ENCODE measurements at places on chromosomes 4 and X.

DNA sequence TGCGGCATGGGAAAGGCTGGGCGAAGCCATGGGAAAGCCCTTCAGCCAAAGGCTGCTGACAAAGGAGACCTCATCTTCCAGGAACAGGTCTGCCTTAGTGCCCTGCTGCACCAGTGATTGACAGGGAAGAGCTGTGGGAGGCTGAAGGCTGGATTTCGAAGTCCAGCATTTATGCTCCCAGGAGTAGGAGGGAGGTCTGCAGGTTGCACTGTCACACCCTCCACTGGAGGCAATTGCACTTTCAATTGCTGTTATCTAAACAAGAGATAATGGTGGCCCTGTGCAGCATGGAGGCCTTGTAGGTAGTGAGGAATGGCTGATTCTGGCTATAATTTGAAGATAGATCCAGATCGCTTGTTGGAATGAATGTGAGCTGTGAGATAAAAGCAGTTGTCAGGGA lies 43.7 kb downstream of the FAM114A1 start:
- no peak for DNase-seq

GRCh38 chr4:102868781-102869568 lies at the start of gene CISD2:
Gene CISD2, plus strand, starts transcription at chr4:102868992. Its CDS starts 93 bp downstream, at chr4:102869085.
- peak; percentile 93 for DNase-seq

DNA sequence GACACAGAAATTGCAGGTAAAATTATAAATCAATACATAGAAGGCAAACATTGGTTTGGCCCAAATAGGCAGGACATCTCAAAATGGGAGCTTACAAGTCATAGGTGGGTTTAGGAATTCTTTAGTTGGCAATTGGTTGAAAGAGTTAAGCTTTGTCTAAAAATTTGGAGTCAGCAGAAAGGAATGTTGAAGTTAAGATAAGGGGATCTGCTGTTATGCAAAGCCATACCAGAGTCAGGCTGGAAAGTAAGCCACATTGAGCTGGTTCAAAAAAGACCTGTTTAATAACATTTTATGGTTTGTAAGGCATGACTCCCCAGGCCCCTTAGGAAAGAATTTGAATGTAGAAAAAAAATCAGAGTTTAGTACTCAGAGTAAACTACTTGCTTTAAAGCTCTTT lies 92.6 kb downstream of the IL13RA2 start:
- no peak for DNase-seq

- DNase-seq = peak; percentile 32
Observed at GRCh38 chr4:109754093-109754857, 24.4 kb upstream of the PLA2G12A start.

DNA sequence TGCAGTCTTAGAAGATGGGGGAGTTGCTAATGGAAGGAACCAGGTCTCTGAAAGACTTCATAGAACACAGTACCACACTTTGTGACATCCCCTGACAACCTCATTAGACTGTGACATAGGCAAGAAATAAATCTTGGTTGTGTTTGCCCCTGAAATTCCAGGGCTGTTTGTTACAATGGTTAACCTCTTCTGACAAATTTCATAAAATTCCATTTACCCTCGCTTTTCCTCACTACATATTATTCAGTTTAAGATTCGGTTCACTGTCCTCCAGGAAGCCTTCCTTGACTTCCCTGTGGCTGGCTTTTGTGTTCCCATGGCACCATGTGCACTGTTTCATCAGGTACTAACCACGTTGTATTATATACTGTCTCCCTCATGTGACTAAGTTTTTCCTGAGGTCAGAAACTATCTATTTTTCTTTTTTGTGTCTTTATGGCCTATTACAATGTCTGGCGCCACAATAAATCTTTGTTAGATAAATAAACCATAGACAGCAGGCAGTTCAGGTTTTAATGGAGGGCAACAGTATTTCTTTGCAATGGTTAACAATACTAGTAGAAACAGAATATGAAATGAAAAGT lies 54.2 kb downstream of the ATXN3L start:
- DNase-seq = no peak

DNA sequence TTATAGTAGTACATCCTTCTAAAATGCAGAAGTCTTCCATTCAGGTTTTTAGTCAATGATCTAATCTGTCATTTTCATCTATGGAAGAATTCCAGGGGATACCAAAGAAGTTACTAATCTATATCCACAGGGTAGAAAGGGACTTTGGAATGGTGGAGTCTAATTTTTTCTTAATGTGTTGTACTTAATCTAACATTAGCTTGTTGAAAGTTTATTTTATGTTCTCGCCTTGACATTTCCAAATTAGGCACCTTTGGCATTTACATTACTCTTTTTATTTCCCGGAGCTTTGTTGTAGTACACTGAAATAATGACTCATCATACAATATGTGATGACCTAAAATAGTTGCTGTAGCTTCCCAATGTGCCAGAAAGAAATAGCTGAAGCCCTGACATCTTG lies 91.5 kb downstream of the HTR2C start:
- no peak for DNase-seq

- no peak for DNase-seq
Observed at GRCh38 chr4:154642373-154643009, 30.0 kb upstream of the FGG start.

DNA sequence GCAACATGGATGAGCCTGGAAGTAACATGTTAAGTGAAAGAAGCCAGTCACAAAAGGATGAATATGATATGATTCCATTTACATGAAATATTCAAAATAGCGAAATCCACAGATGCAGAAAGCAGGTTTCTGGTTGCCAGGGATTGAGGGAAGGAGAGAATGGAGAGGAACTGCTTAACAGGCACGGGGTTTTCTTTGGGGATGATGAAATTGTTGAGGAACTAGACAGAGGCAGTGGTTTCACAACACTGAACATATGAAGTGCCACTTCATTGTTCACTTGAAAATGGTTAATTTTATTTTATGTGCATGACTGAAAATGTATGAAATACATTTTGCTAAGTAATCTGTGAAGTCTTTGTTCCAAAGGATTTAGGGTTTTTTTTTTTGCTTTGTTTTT lies 182.5 kb upstream of the TBL1X start:
- no peak for DNase-seq

- no peak for DNase-seq
Observed at GRCh38 chr4:79864500-79865200, 208.4 kb downstream of the ANTXR2 start.

- DNase-seq = no peak
Observed at GRCh38 chr4:87268411-87268810, 48.0 kb upstream of the KLHL8 start.

- DNase-seq = no peak
Observed at GRCh38 chr4:144014808-144015207, 4.4 kb downstream of the GYPB start.

- no peak for DNase-seq
Observed at GRCh38 chr4:56132835-56133234, 184.1 kb downstream of the CEP135 start.

- no peak for DNase-seq
Observed at GRCh38 chr4:1550122-1551070, 133.7 kb downstream of the FAM53A start.

DNA sequence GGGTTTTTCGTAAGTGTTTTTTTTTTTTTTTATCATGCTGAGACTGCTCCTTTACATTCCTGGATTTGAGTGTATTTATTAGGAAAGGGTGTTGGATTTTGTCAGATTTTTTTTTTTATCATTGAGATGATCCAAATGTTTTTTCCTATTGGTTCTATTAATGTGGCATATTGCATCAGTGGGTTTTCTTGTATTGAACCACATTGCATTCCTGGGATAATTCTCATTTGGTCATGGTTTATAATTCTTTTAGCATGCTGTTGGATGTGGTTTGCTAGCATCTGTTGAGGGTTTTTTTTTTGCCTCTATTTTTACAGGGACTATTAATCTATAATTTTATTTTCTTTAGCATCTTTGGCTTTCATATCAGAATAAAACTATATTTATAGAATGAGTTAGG lies 28.8 kb downstream of the COL4A5 start:
- DNase-seq = no peak

DNA sequence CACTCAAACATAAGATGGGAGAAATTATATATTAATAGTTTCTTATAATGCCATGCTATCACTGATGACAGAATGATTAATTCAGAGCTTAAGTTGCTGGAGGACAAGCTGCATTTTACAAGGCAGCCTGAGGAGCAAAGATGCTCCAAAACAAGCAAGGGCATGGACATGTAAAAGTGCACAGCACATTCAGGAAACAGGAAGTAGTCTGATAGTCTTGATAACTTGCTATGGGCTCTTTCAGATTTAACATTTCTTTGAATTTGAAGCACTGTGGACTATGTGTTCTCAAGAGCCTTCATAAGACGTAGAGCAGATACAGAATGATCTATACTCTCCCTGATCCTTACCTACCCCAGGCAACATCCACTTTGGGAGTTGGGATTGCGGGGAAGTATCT lies 50.0 kb downstream of the AMMECR1 start:
- no peak for DNase-seq

DNA sequence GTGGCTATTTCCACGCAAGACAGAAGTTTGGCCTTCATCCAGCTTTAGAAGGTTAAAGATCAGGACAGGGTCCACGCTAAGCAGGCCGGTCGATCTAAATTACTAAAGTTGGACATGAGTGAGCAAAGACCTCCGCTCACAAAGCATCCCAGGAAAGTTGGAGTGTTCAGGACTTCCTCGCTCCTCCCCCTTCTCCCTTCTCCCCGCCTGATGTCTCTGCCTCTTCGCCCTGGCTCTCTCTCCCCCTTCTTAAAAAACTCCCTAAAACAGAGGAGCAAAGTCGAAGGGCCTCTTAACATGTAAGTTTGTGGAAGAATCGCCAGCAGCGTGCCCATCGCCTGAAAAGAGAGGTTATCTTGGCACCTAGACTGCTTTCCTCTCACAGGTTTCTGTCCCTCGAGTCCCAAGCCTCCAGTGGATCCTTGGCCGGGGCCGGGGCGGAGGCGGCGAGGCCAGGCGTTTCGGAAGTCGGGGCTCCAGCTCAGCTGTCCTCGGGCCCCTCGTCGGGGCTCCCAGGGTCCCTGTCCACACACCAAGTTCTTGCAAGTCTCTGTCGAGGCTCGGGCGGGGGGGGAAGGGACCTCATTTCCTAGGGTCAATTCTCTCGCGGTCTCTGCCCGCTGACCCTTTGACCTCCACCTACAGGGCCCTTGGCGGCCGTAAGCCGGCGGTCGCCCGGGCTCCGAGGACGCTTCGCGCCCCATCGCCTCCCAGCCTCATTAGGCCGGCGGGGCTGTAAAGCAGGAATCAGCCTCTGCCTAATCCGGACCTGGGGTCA lies 7.6 kb downstream of the ZIC3 start:
- no peak for DNase-seq

GRCh38 chr4:89254847-89255246 lies 52.8 kb downstream of the GPRIN3 start:
- peak; percentile 50 for DNase-seq

GRCh38 chrX:98065151-98065550 lies 1181.4 kb downstream of the RPA4 start:
- no peak for DNase-seq

- DNase-seq = no peak
Observed at GRCh38 chr4:11768251-11768972, 339.7 kb upstream of the HS3ST1 start.

DNA sequence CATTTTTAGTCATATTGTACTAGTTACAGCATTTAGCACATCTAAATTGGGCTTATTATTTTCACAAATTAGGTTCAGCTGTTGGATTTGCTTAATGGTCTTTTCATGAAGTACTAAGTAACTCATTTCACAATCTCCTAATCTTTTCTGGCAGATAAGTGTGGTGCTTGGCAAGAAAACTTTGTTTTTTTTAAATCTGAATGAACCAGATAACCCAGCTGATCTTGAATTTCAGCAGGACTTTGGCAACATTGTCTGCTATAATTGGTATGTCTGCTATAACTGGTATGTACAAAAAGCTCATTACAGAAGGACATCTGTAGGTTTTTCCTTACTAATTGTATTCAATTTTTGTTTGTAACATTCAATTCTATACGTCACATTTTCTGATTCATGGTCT lies 22.7 kb downstream of the WDR19 start:
- no peak for DNase-seq

GRCh38 chr4:108850219-108850649 lies 87.4 kb upstream of the ETNPPL start:
- no peak for DNase-seq

GRCh38 chrX:74272230-74272629 lies 31.8 kb upstream of the ZCCHC13 start:
- DNase-seq = no peak

- DNase-seq = no peak
Observed at GRCh38 chr4:55864577-55865223, 11.3 kb downstream of the EXOC1 start.

DNA sequence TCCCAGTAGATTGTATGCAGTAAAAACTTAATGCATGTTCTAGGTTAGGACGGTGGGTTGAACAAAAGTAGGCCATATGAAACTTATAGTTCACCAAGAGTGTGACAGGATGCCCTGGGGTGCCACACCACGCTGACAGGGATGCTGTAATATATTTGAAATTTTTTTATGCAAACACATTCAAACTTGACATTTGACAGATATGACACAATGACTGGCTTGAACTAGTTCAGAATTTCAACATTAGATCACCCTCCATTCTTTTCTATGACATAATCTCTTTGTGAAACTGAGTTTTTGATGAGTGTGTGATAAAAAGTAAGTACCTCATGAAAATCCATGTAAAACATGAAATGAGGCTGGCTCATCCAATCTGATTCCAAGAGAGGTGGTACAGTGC lies 198.4 kb downstream of the PALLD start:
- no peak for DNase-seq

DNA sequence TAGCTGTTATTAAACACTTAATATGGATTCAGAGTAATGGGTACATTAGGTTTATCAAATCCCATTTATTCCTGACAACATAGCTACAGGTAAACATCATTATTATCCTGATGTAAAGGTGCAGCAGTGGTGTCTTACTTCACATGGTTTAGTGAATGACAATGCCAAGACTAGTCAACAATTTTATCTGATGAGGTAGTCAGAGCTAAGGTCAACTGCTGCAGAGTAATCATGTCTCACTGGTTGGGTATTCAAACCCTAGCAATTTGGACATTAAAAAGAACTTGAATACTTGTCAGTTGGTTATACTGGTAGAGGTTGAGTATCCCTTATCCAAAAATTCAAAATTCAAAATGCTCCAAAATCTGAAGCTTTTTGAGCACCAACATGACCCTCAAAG lies 117.6 kb downstream of the MAB21L2 start:
- no peak for DNase-seq

DNA sequence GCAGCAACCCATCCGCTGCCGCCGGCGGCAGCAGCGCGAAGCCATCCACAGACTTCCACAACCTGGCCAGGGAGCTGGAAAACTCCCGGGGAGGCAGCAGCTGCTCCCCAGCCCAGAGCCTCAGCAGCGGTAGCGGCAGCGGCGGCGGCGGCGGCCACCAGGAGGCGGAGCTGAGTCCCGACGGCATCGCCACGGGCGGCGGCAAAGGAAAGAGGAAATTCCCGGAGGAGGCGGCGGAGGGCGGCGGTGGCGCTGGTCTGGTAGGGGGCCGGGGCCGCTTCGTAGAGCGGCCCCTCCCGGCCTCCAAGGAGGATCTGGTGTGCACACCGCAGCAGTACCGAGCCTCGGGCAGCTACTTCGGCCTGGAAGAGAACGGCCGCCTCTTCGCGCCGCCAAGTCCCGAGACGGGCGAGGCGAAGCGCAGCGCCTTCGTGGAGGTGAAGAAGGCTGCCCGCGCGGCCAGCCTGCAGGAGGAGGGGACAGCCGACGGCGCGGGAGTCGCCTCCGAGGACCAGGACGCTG lies 4.9 kb downstream of the PRDM8 start:
- DNase-seq = peak; percentile 80

GRCh38 chrX:119573222-119573621 lies 1.1 kb upstream of the UBE2A start:
- DNase-seq = no peak

- DNase-seq = no peak
Observed at GRCh38 chr4:109301651-109302360, 652 bp downstream of the COL25A1 start.

- DNase-seq = no peak
Observed at GRCh38 chrX:46543441-46543840, 1.8 kb downstream of the ZNF674 start.

- DNase-seq = no peak
Observed at GRCh38 chr4:74754218-74754617, 40.1 kb downstream of the BTC start.
